ENCODE measurements at places on chromosomes 16 and 17.
A peak's percentile ranks its signal among the peaks of the same experiment; 100 is the strongest.

DNA sequence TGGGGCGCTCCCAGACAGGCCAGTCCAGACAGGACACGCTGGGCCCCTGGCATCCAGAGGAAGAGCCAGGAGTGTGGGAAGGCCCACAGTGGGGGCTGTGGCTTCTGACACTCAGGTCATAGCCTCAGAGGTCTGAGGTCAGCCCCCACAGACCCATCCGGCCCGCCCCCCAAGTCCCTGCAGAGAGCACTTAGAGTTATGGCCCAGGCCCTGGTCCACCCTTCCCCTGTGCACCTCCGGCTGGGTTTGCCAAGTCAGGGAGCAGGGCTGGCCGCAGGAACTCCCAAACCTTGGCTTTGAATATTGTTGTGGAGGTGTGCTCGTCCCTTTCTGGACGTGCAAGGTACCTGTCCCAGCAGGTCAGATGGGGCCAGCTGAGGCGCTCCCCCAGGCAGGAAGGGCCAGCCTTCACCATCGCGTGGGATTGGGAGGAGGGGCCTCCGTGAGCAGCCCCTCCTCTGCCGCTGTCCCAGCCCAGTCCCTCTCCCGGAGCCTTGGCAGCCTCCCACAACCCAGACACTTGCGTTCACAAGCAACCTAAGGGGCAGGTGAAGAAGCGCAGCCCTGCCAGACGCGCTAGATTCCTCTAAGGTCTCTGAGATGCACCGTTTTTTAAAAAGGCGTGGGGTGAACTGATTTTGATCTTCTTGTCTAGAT, 74.6 kb downstream of the SOCS1 start:
- peak; percentile 90 for DNase-seq

DNA sequence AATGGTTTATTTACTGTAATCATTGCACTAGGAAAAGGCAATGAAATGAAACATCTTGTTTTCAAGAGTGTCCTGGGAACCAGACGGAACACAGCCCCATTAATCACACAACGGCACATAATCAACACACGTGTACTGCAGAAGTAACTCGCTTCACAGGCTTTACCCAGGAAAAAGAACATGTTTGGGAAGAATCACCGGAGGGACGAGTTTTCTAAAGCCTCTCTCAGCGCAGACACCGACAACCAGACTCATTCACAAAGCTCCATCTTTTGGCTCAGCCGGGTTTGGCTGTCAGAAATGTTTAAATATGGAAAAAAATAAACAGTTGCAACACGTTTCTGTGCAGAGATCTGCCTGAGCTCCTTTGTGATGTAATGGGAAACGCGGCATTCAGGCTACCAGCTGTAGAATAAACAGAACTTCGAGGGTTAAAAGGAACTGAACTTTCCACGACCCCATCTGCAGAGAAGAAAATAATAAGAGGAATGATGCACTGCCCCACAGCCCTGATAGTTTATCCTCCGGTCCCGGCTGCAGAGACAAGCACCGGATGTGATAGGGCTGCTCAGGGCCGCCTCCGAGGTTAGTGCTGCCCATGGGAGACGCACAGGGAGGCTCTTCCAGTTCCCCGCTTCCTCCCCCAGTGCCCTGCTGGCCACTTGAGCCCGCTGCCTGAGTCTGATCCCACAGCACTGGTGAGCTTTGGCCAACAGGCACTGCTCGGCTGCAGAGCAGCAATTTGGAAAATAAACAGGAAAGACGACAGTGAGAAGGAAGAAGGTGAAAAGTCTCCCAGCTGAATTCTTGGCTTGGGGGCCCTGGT, 119.8 kb downstream of the HIC1 start:
- DNase-seq: no peak

DNA sequence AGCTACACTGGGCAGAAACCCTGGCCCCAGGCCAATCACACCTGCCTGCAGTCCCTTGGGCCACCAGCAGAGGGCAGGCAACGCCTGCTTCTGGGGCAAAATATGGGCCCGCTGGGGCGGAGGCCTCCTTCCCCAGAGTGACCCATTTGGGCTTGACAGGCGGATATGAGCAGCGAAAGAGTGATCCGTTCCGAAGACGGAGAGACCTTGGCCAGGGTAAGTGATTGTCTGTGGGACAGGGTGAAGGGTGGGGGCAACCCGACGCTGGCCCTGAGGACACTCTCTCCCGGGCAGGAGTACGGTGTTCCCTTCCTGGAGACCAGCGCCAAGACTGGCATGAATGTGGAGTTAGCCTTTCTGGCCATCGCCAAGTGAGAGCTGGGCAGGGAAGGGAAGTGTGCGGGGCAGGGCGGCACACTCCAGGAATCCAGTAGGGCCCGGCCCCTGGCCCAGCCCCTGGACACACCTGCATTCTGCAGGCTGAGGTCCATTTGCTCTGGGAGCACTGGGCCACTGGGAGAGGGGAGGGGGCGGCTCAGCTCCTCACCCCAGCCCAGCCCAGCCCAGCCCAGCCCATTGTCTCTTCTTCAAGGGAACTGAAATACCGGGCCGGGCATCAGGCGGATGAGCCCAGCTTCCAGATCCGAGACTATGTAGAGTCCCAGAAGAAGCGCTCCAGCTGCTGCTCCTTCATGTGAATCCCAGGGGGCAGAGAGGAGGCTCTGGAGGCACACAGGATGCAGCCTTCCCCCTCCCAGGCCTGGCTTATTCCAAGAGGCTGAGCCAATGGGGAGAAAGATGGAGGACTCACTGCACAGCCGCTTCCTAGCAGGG, 3.5 kb upstream of the NHERF1 start:
- no peak for DNase-seq

DNA sequence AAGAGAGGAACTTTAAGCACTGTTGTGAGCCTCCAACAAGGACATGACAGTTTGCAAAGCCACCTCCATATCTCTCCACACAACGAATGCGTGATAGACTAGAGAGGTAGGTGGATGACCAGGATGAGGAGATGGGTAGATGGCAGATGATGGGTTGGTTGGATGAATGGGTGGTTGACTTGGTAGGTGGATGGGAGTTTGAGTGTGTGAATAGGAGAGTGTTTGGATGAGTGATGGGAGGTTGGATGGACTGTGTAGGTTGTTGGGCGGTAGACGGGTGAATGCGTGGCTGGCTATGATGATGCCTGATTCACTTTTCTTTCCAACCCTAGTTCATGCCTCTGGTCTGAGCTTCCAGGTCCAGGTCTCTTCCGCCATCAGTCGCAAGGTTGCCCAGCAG, 4.1 kb downstream of the CDH16 start:
- no peak for DNase-seq

DNA sequence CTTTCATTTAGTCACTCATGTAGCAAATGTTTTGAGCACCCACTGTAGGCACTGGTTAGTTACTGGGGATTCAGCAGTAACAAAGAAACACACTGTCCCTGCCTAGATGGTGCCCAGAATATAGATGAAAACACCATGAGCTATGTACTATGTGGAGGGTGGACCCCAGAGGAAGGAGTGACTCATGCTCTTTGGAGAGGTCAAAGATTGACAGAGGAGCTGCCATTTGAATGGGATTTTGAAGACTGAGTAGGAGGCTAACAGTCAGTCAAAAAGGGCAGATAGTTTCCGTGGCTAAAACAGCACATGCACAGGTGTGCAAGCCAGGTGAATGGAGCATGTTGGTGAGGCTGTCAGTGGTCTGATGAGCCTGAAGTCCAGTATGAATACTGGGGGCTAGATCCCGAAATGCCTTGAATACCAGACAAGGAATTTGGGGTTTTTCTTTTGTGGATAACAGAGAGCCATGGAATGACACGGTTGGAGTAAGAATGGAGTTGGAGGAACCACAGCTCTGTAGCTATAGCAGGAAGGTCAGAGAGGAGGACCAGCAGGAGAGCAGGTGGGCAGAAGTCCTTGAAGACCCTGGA, 6.1 kb downstream of the IL21R start:
- DNase-seq: no peak

GRCh38 chr16:55944377-55944802, 69.2 kb upstream of the CES5A start:
- no peak for DNase-seq

- no peak for DNase-seq
Measured at GRCh38 chr16:81679721-81680430, 99.2 kb upstream of the PLCG2 start.

- DNase-seq: no peak
Measured at GRCh38 chr16:69610356-69610755, 44.6 kb downstream of the NFAT5 start.

DNA sequence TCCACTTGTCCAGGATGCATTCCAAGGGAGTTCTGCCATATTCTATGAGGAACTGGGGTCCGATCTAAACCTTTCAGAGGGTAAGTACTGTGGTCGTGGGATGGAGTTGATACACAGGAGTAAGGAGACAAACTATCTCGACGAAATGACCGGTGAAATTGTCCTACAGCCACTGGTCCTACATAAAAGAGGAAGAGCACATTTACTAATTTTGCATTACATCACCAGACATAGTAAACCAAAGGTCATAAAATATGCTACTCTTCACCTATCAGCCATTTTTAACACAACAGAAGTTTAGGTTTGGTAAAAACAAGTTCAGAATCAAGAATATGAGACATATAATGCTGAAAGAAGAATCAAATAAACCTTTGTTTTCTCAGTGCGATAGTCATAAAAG, 8.1 kb downstream of the HSF5 start:
- DNase-seq: no peak

GRCh38 chr17:45218895-45219661, 2.6 kb upstream of the FMNL1 start:
- no peak for DNase-seq

DNA sequence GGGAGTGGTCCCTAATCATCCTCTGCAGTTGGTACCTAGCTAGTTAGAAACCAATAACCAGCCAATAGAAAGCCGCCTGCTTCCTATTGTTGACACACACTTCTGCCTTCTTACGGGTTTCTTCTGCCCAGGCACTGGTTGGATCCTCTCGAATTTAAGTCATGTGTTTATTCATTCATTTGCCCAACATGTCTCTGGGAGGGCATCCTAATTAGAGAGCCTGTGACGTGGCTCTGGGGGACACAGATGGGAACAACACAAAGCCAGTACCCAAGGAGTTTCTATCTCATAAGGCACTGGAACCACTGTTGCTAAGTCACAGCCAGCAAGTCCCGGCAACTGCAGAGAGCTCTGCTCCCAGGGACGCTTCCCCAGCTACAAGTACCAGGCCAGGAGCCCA, 300.7 kb upstream of the TNRC6C start:
- peak; percentile 21 for DNase-seq

DNA sequence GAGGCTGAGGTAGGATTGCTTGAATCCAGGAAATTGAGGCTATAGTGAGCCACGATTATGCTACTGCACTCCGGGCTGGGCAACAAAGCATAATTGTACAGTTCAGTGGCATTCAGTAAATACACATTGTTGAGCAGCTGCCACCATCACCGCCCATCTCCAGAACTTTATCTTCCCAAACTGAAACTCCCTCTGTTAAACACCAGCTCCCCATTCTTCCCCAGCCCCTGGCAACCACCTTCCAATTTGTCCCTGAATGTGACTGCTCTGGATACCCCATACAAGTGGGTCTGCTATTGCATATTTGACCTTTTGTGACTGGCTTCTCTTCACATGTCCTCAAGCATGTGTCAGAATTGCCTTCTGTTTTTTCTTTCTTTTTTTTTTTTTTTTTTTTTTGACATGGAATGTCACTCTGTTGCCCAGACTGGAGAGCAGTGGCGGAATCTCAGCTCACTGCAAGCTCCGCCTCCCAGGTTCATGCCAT, 2.9 kb downstream of the RPL38 start:
- no peak for DNase-seq

- no peak for DNase-seq
Measured at GRCh38 chr17:80414508-80414802, 512 bp upstream of the ENDOV start.

All from chondrocyte (in vitro differentiated cells).